ENCODE measurements at places on chromosomes 1 and 21. TPM values are rescaled to one million over a fixed set of nuclear protein-coding genes. Genes with fewer than 3 reads are reported as not detected.

Gene PSMG1
- total RNA-seq = 75.2 TPM

Gene CHI3L2
- total RNA-seq = 0.40 TPM

Gene TBX19
- total RNA-seq = 0.86 TPM

Gene LDLRAD2
- total RNA-seq = not detected

Gene CKS1B
- 363 TPM for total RNA-seq

Gene GJB3
- total RNA-seq = 8.1 TPM

Gene TRIM46
- total RNA-seq = 1.4 TPM

Measured in A549 treated with DMSO at 1 μM for 4 hours (cell line).